ENCODE measurements at places on chromosomes 5 and 9.

DNA sequence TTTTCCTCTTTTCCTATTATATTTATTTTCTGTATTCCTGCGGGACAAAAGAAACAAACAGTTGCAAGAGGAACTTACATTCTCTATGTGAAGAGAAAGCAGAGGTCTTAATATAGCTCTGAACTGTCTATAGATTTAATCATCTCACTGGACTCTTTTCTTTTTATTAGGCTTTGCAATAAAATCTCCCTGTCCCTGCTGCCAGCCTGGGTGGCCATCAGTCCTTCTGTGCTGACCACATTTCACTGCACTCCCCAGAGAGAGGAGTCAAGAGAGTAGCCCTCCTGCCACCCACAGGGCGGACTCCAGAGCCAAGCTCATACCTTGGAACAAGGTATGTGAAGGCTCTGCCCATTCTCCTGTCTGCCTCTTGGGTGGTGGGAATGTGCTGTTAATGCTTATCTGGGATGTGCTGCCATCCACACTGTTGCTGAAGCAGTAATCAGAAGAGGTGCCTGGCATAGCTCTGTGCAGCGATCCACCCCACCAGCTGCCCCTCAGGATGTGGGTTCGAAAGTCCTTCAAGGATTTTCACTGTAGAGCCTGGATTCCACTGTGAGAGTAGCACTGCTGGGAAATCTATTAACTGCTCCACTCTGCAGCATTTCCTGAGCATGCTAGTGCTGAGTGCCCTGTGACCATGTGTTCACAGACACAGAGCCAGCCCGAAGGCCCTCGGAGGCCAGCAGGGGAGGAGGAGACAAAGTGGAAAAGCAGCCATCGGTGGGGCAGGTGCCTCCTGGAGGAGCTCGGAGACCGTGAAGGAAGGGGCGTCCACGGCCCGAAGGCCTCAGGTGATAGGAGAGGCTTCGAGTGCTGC lies 334.6 kb downstream of the MED10 start:
- DNase-seq = no peak

DNA sequence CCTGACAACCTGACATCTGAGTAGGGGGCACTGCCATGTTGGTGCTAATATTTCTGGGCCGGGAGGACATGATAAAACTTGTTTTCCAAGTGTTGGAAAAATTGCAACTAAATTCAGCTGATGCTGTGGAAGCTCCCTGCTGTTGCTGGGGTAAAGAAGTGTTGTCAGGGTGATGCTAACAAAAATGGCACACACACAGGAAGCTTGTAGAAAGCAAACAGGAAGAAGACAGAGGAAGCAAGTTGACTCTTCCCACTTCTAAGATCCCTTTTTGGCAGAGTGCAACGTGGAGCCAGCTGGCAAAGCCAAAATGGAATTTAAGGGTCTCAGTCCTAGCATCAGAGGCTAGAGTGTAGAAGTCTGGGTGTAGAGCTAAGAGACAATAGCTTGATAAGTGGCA lies 11.3 kb upstream of the RIOK2 start:
- no peak for DNase-seq

DNA sequence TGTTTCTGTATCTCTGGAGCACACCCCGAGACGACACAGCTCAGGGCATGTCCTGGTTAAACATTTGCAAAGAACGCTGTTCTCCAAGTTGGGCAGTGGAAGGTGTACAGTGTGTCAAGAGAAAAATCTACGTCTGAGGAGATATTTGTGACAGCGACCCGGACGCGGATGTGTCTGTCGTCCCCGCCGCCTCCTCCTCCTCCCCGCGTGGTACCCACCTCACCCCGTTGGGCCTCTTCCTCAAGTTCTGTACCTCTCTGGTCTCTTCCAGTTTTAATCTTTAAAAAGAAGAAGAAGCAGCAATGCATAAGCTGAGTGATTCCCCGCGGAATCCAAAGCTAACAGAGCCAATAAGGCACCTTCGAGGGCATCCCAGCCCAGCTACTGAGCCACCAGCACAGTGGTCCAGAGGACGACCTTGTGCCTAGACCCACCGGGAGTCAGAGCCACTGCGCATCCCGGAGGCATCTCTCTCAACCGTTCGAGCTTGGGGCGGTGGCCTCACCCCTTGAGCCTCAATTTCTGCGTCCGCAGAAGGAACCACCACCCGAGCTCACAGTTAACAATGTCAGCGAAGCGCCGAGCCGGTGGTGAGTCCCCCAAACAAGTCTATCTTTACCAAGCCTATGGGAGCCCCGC lies 467 bp downstream of the C9orf78 start:
- DNase-seq = no peak

DNA sequence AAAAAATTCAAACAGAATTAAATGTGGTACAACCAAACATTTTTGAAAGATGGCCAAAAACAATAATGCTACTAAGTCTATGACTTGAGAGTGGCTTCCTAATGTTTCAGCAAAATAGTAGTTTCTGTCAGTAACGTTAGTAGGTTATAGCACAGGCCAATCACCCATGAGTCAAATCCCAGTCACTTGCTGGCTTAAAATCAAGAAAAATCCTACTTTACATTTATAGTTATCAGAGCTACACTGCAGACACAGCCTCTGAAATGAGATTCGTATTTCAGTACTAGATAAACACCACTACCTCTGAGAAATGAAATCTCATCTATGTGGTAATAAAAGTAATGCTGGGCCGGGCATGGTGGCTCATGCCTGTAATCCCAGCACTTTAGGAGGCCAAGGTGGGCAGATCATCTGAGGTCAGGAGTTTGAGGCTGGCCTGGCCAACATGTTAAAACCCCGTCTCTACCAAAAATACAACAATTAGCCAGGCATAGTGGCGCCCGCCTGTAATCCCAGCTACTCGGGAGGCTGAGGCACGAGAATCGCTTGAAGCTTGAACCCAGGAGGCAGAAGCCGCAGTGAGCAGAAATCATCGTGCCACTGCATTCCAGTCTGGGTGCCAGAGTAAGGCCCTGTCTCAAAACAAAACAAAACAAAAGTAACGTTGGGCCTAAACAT lies 6.1 kb downstream of the ZDHHC21 start:
- DNase-seq = no peak

DNA sequence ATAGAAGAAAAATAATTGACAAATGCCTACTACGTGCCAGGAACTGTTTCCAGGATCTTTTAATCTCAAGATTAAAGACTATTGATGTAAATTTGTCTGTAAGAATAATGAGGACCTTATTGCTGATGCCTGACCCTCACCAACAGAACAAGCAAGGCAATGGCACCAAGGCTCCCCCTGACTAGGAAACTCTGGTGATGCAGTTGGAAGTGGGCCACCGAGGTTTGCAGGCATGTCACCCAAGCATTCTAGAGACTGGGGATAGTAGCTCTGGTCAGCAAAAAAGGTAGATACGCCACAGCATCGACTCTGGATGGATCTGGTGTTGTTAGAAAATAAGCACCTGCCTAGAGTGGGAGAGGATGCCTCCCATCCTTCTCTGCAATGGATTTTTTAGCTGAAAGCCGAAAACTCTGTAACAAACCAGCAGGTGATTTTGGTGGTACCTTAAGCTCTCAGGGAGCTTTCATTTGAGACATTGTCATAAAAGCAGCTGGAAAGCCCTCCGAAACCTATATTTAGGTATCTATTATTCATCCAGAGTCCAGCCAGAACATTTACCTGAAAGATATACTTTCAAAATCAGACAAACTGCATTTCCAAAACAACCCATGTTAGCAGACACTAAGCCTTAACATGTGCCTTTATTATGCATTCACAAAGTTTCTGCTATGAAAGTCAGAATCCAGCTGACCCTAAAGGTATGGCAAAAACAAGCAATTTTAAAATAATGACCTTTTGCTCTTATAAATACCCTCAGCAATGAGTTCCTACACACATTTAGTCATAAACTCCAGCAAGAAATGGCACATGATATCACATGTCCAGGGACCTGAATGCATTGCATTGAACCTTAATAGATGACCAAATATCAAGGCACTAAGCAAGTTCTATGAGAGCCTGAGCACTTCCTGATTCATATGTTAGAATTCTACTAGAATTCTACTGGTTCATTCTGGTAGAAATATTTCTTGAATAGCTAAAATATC lies 308.4 kb downstream of the PDE4D start:
- DNase-seq = no peak

- no peak for DNase-seq
Measured at GRCh38 chr5:149172709-149173505, 31.6 kb downstream of the ABLIM3 start.

DNA sequence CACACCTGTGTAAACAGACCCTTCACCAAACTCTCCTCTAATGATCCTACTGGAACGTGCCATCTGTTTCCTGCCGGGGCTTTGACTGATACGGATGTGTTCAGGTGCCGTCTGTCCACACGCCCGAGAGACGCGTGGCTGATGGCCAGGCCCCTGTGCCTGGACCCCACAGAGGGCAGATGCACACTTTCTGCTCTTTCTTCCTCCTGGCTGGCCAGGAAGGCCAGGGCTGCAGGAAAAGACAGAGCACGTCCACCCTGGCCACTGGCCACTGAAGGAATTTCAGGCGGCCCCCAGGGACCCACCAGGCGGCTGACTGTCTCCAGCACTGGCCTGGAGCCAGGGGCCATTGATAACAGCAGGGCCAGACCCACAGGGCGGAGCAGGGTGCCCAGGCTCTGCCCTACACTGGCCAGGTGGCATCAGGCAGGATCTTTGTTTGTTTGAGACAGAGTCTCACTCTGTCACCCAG lies 3.6 kb upstream of the ENG start:
- peak; percentile 60 for DNase-seq

GRCh38 chr5:83101514-83101913 lies 24.2 kb downstream of the XRCC4 start:
- no peak for DNase-seq
